ENCODE measurements at places on chromosomes 6 and 20.

- DNase-seq, result no peak
These were observed 232.5 kb downstream of the LAMA2 start for GRCh38 chr6:129115471-129115870.

DNA sequence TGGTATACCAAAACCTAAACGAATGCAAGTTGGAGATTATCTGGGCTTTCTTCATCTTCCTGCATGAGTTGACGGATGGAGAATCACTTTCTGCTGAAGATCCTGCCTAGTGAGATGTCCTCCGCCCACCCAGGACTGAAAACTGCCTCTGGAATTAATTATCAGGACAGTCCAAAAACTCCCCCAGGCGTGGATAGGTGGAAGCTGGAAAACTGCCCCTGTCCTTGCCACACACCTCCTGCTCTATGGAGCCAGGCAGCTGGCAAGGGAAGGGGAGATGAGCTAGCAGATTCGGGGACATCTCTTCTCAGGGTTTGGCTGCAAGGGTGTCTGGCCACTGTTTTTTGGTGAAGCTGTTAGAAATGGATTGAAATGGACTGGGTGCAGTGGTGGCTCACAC is 89.3 kb upstream of the ZNFX1 start:
- no peak for DNase-seq

- no peak for DNase-seq
These were observed 930.3 kb downstream of the QKI start for GRCh38 chr6:164344801-164345291.

- DNase-seq, result no peak
These were observed 76.8 kb downstream of the THEMIS start for GRCh38 chr6:127824061-127824460.

DNA sequence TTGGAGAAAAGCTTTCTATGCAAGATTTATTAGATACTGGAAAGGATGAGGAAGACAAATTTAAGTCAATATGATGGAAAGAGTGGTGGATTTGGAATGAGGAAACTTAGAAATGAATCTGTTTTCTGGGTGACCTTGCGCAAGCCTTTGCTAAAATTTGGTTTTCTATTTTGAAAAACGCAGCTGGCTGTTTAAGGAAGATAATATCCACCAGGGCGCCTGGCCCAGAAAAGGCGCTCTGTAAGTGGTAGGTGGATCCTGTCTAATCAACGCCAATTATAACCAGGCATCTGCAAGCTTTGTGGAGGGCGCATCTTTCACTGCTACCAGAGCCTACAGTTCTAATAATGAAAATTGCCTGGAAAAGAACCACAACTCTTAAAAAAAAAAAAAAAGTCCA is 398 bp upstream of the SPATS1 start:
- no peak for DNase-seq

DNA sequence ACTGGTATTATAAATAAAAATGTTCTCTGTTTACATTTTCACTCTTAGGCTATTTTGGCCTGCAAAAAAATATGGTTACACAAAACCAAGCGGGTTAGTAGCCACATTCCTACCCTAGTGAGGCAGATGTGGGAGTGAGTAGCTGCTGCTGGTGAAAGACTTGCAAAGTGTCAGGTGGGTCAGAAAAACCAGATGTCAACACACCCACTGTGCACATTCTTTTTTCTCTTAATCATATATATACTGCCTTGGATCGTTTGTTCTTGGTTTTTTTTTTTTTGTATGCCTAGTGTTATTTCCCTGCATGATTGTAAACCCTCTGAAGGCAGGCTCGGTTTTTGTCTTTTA is 68.0 kb upstream of the TFB1M start:
- DNase-seq, result no peak

DNA sequence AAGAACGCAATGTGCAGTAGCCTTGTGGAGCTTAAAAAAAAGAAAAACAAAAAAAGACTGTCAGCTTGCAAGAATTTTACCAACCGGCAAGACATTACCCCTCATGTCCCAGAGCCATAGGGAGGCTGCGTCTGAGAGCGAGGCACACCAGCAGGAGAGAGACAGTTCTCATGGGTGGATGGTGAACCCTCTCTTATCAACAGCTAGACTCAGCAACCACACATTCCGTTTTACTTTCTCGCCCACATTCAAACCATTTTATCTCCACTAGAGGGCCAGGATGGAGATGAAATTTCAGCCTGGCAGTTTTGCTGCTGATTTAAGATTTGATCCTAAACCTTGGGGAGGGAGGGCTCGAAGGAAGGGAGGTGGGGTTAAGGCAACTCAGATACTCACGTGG is 247.0 kb downstream of the ATXN1 start:
- DNase-seq, result peak; percentile 51

DNA sequence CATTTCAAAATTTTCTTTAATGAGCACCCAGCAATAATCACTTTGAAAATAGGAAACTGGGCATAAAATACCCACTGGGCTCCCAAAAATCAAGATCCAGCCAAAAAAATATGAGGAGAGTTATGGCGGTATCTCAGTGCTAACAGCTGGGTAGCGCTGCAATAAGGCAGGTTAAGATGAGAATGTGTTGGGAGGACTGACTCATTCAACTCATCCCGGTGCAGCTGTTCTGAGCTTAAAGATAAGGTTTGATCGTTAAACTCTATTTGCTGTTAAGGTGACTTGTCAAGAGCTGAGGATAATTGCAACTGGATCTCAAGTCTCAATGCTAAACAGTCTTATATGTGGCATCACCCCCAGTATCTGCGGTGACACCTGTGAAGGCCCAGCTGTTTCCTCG is 507.7 kb downstream of the EPM2A start:
- DNase-seq, result no peak

DNA sequence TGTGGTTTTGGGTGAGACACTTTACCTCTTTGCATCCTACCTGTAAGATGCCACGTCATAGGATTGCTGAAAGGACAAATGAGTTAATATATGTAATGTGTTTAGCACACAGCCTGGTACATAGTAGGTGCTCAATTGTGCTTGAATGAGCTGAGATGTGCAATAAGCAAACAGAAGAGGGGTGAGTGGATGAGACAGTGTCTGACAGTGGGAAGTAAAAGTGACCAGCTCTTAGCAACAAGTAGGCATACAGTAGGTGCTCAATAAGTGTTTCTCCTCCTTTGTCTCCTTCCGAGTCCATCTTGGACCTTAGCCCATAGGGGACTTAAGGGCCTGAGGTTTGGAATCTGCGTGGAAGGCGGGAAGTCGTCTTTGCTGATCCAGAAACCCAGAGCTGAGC is 104.7 kb downstream of the CEBPB start:
- DNase-seq, result no peak

DNA sequence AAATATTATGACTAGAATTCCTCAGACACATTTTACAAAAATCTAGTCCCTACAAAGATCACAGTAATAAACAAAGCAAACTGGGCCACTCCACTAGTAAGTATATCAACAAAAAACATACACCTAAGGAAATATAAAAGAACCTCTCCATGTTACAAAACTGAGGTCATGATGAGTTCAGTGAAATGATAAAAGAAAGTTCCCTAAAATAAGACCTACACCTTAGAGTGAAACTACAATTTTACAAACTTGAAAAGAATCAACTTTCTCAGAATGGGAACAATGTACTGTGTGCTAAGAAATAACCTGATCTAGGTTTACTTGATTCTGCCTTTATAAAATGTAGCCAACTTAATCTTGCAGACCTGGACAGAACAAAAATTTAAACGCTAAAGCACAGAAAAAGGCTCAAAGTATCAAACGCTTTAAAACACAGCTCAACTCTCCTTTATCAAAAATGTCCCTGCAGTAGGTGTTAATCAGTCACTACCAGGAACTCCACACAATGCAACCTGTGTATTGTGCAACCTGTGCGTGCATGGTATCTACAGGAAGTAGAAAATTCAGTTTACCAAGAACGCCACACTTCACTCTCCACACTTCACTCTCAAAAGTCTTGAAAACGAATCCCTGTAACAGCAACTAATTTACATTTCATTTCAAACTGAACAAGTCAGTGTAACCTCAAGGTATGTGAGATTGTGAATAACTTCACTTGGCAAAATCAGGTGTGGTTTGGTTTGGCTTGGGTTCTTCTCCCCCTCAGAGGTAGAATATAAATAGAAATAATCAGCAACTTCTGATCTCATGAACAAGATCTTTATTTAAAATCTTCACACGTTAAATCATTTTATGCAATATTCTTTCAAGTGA is 1.8 kb downstream of the RALGAPA2 start:
- DNase-seq, result peak; percentile 58

GRCh38 chr6:37704066-37704465 is 6.4 kb upstream of the MDGA1 start:
- no peak for DNase-seq

GRCh38 chr20:64114356-64114971 is 7.1 kb upstream of the NPBWR2 start:
- peak; percentile 17 for DNase-seq

- no peak for DNase-seq
These were observed 285.6 kb downstream of the CDKAL1 start for GRCh38 chr6:20819774-20820400.

All from activated CD8-positive, alpha-beta T cell treated with anti-CD3 and anti-CD28 coated beads, Interleukin-2, amount 10 ng/mL, durations not matched to agents 7 days and 5 days (primary cell).